Anterior cingulate cortex (tissue), 58 donors: ENCODE measurements at places on chromosomes 3 and 15.

DNA sequence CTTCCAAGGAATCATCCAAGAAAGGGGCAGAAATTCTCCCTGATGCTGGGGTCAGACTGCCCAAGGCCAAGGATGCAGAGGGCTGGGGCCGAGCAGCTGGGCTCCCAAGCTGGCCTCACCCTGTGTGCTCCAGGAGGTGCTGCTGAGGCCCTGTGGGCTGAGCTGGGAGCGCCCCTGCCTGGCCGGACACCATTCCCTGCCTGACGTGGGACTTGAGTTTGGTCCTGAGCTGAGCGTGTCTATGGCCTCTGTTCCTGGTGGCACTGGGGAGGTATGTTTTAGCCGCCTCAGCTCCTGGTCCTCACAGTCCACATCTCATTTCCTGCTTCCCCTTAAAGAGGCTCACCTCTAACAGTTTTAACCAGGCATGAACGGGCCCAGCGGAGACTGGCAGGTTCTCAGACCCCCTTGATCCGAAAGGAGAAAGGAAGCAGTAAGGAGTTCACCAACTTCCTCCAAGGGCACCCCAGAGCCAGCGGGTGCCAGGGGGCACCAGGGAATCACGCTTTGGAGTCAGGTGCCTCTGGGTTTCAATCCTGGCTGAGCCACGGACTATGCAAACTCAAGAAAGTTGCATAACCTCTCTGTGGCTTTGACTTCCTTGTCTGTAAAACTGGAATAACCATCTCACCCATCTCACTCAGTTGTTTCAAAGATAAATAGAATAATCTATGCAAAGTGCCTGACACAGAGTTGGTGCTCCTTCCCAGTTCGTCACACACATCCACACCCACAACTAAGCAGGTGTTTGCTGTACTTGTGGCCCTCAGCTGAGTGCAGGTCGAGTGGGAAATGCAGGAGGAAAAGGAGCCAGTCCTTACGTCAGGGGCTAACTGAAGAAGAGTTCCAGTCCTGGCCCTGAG, 48.6 kb downstream of the SLC12A8 start:
- DNase-seq = no peak

- no peak for DNase-seq
Measured at GRCh38 chr3:113654851-113655250, 41.6 kb downstream of the USF3 start.

DNA sequence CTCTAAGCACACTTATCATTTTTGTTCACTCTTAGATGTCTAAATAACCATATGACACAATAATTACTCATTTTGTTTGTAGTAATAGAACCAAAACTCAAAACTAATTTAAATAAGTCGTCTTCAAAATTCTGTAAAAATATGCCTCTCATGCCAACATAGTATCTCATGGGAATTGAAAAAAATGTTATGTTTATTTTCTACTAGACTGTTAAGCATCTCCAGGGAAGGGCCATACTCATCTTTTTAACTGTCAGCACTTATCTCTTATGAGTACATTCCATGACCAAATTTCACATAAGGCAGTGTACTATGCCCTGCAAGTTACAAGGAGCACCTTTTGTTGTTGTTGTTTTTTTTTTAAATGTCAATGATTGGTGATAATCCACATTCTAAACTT, 18.3 kb upstream of the USF3 start:
- no peak for DNase-seq

GRCh38 chr3:122074621-122075265, 19.6 kb downstream of the CD86 start:
- DNase-seq = no peak

DNA sequence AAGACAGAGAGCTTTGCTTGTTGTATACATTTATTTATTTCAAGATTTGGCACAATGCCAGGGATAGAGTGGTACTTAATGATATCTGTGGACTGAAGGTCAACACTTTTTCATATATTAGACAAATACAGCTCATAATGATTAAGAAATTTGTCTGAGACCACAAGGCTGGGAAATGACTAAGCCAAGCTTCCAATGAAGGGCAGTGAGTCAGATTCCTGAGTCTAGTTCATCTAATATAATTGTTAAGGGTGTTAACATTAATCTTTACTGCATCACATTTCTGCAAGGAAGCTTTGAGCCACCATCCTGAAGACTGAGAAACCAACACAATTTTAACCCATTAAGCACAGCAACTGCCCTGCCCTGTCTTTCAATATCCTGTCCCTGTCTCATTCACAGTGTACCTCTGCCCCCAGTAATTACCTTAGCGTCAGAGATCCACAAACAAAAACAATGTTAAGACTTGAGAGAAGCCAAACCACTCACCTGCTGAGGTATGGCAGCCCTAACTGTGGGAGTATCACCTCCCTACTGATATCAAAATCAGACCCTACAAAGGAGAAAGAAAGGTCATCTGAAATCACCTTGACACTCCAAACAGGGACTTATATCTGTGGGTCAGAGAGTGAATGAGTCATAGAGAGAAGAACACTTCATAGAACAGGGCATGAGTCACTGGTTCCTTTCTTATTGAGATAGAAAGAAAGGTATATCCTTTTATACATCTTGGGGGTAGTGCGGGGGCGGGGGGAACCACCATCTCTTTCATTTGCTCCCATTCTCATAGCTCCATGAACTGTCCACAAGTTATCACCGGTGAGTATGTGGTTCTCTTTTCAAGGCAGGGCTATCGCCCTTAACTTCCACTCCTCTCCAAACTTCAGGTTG, 74.7 kb downstream of the MAGI1 start:
- no peak for DNase-seq

GRCh38 chr15:79474252-79474651, 42.1 kb downstream of the MINAR1 start:
- DNase-seq = no peak

GRCh38 chr3:194928227-194928626, 242.5 kb downstream of the FAM43A start:
- no peak for DNase-seq

DNA sequence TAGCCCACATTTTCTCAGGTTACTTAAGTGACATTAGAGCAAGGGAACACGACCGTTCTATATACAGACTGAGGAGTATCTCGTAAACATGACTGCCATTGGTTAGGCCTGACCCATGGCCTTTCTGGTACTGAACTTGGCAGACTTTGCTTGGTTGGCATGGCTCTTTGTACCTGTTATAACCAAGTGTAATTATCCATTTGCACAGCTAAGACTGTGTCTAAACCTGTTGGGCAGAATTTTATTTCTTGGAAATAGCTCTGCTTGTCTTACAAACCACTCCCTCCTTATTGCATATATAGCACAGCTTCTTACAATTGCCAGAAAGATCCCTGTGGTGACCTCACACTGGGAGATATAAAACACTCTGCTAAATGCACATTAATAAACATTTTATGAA, 106.9 kb downstream of the P2RY1 start:
- DNase-seq = no peak

DNA sequence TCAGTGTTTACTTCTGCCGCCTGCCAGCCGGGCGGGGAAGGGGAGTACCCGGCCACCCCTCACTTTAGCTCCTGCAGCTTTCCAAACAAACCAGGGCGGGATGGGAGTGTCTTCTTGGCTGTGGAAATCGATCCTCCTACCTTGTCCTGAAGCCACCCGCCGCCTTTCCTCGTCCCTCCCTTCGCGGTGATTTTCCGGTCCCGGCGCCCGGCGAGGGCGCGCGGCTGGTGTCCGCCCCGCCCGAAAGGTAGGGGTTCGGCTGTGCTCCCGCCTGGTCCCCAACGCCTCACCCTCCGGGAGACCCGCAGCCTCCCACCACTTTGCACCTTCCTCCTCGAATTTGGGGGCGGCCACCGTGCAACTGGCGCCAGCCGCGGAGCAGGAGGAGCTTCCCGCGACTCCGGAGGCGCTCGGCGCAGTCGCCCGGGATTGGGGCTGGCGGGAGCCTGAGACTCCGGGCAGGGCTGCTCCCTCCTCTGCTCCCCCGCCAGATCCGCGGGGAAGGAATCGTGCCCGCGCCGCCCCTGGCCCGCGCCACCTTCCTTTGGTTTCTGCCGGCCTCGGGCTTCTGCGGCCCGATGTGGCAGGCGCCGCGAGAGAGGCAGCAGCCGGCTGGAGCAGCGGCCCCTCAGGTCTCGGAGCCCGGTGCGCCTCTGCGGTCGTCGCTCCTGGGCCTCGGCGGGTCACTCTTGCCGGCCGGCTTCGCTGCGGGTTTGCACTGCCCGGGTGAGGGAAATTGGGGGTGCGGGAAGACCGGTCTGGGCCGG, 30.7 kb upstream of the ST3GAL6 start:
- peak; percentile 67 for DNase-seq

DNA sequence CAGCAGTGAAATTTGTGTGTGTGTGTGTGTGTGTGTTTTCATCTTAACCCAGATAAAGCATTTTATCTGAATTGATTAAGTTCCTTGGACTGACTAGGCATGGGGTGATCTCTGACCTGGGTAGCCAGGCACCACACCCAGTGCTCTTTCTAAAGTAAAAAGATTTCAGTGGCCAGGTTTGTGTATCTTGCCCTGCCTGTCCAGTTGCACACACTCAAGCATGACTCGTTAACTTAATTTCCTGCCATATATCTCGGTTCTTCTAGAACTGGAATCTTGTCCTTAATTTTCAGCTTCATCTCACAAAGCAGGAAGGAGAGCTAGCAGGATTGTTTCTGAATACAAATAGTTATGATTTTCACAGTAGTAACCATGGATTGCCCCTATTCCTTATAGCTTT, 17.0 kb downstream of the TM4SF18 start:
- DNase-seq = no peak

DNA sequence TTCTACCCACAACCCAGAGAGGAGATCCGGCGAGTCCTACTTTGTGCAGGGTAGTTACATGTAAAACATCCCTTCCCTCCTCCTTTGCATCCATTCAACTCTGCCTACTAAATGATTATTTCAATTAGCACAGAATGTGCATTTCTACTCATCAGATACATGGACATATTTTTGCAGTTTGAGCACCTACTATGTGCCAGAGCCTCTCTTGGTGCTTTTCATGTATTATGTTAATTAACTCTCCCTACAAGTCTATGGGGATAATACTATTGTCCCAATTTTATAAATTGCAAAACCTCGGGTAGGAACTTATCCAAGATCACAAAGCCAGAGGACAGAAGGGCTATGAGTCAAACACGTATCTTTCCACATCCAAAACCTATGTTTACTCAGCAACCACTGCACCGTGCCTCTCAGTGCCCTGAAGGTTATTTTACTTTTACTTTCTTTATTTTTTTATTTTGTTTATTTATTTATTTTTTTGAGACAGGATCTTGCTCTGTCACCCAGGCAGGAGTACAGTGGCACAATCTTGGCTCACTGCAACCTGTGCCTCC, 432.8 kb downstream of the MAGI1 start:
- no peak for DNase-seq

- no peak for DNase-seq
Measured at GRCh38 chr15:78444255-78444654, 6.2 kb downstream of the IREB2 start.

DNA sequence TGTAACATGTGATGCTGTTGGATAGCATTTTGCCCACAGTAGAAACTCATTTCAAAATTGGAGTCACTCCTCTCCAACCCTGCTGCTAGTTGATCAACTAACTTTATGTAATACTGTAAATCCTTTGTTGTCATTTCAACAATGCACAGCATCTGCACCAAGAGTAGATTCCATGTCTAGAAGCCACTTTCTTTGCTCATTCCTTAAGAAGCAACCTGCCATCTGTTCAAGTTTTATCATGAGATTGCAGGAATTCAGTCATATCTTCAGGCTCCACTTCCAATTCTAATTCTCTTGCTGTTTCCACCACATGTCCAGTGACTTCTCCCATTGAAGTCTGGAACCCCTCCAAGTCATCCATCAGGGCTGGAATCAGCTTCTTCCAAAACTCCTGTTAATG, 42.9 kb downstream of the AKAP13 start:
- DNase-seq = no peak

- DNase-seq = no peak
Measured at GRCh38 chr3:64449026-64449425, 223.8 kb upstream of the PRICKLE2 start.

DNA sequence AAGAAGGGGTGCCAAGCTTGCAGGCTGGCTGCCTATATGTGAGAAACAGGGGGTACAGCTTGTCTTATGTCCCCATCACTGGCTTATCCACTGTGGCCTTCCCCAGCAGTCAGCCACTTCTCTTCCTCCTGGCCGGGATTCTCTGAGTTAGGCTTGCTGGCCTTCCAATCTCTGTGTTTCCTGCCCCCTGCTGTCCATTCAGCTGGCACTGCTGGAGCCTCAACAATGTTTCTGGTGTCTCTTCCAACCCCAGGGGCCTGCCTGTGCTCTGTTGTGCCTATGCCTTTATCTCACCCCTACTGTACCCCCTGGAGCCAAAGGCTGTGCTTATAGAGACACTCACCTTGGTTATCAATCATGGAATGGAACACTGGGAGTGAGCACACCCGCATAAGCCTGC, 36.5 kb downstream of the ANAPC13 start:
- DNase-seq = peak; percentile 22

DNA sequence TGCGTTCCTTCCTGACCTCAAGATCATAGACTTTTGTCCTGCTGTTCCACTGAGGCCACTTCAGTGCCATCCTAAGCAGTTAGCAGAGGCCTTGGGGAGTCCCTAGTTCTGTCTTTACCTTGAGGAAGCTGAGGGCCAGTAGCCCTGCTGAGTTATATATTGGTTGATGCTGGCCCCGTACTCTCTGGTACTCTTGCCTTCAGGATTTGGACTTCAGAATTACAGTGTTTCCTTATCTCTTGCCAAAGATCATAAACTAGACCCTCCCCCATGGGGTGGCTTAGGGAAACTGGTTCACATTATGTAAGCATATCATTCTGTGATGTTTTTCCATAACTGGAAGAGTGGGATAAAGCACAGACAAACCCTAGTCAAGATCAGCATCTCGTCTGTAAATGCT, 33.2 kb downstream of the KBTBD12 start:
- no peak for DNase-seq

DNA sequence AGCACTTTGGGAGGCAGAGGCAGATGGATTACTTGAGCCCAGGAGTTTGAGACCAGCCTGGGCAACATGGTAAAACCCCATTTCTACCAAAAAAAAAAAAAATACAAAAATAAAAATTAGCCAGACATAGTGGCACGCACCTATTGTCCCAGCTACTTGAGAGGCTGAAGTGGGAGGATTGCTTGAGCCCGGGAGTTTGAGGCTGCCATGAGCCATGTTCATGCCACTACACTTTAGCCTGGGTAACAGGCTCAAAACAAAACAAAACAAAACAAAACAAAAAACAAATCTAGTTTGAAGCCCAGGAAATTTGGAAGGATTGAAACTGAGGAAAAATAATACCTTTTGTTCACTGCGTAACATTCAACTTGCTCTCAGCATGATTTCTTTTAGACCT, 16.6 kb downstream of the TMOD3 start:
- DNase-seq = no peak

DNA sequence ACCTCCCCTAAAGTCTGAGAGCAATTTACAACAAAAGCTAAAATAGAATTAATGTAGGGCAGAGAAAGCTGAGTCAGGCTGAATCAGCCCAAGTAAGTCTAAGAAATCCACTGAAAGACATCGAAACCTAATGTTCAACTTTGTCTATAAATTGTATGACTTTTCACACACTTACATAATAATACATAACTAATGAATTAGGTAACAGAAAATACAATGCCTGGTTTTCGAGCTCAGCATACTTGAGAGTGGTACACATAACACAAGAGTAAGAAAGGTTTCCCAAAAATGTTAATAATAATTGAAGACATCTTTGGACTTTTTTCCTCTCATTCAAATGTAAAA, 55.3 kb upstream of the VGLL4 start:
- no peak for DNase-seq
